ENCODE measurements at places on chromosomes 6 and 20. TPM values are rescaled to one million over a fixed set of nuclear protein-coding genes. Genes with fewer than 3 reads are reported as not detected.
A peak's percentile ranks its signal among the peaks of the same experiment; 100 is the strongest.

GPR63 gene
- 0.37 TPM for total RNA-seq

SLC12A5 gene
- not detected for total RNA-seq

- DNase-seq = no peak
- H3K27me3 ChIP-seq = no peaks in the 10 kb centered on the region
These were observed 26.4 kb downstream of the GDAP1L1 start for GRCh38 chr20:44273231-44274215.

DNA sequence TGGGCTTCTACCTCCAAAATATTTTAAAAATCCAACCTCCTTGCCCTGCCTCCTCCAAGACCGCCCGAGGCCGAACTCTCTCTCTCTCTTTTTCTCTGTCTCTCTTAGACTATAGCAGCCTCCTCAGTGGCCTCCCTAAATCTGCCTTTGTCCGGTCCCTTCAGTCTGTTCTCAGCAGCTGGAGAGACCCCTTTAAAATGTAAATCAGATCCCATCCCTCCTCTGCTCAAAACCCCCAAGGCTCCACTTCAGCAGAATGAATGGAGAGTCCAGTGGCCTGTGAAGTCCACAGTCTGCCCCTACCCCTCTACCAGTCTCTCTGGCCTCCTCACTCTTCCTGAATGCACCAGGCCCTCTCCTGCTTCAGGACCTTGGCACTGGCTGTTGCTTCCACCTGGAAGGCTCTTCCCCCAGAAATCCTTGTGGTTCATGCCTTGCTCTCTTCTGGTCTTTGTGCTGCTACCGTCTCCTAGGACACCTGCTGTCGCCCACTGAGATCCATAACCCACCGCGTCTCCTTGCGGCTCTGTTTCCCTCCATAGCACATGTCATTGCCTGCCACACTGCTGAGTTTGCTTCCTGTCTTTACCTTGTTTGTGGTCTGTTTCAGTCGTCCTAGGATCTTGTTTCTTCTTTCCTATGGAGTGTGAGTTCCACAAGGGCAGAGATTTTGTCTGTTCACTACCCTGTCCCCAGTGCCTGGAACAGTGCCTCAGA, 6.0 kb downstream of the MLN start:
- no peak overlapping the region for H3K4me3 ChIP-seq
- no peaks in the 10 kb centered on the region for H3K36me3 ChIP-seq
- no peak overlapping the region for H3K27ac ChIP-seq
- H3K27me3 ChIP-seq = no peaks in the 10 kb centered on the region
- no peaks in the 10 kb centered on the region for H3K4me1 ChIP-seq

GRCh38 chr6:36840432-36841403, 1.5 kb upstream of the CPNE5 start:
- peak overlapping the region; percentile 64 for H3K4me3 ChIP-seq
- H3K27me3 ChIP-seq = no peaks in the 10 kb centered on the region
- peaks cover 13% of the 10 kb centered on the region for H3K36me3 ChIP-seq
- no peak for DNase-seq

DNA sequence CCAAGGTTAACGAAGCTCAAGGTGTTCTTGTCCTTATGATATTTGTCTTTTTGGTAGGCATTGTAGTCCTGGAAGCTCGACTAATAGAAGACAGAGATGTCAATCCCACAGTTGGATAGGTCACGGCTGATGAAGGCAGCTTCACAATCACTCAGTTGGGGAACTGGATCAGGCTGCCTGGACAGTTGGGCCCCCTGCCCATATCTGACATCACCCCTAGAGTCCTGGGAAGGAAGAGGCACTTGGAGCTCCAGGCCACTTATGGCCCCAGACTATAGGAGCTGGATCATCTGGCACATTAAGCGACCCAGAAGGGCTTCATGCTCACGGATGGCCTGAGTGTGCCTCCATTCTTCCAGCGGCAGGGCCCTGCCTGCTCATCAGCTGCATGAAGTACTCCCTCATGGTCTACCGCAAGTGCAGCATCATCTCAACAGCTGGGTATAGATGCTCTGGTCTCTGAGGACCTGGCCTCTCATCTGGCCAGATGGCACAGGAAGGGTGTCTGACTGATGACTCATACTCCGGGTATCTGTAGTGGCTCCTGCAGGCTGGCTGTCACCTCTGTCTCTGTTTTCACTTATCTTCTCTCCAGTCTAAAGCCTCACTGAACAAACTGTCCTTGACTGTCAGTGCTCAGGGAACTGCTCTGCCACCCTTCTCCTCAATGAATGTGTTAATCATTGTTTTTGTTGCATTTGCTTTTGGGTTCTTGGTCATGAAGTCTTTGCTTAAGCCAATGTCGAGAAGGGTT, 29.2 kb upstream of the SSR1 start:
- H3K27ac ChIP-seq = peak overlapping the region; percentile 73
- H3K4me3 ChIP-seq = no peak overlapping the region
- no peaks in the 10 kb centered on the region for H3K4me1 ChIP-seq
- no peaks in the 10 kb centered on the region for H3K36me3 ChIP-seq
- DNase-seq = no peak

DNA sequence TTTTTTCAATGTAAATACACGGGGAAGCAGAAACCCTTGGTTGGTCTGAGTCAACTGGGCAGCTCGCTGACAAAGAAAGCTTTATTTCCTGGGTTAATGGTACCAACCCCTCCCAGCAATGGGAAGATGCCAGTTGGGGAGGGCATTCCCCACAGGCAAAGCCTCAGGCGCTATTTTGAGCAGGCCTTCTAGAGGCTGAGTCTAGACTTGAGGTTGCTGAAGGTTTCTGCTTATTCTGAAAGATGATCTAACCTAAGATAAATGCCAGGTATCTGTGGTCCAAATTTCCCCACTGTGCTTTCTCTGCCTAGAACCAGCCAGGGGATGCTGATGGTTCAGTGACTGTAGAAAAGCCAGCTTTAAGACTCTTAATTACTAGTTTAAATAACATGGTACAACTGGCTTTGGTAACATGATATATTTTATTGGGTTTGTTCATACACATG, 172.5 kb upstream of the JARID2 start:
- H3K4me1 ChIP-seq = no peaks in the 10 kb centered on the region
- no peaks in the 10 kb centered on the region for H3K36me3 ChIP-seq
- H3K27me3 ChIP-seq = no peaks in the 10 kb centered on the region
- no peak for DNase-seq

- no peak for DNase-seq
- H3K36me3 ChIP-seq = no peaks in the 10 kb centered on the region
- H3K4me1 ChIP-seq = no peaks in the 10 kb centered on the region
These were observed 115.7 kb downstream of the B3GAT2 start for GRCh38 chr6:70841112-70841511.

GRCh38 chr6:100780648-100781047, 100.5 kb downstream of the ASCC3 start:
- no peak overlapping the region for H3K4me3 ChIP-seq
- H3K36me3 ChIP-seq = no peaks in the 10 kb centered on the region
- no peak overlapping the region for H3K27ac ChIP-seq
- DNase-seq = no peak

- no peak for DNase-seq
- no peaks in the 10 kb centered on the region for H3K4me1 ChIP-seq
- no peak overlapping the region for H3K27ac ChIP-seq
These were observed 929.6 kb downstream of the C6orf118 start for GRCh38 chr6:164379795-164380194.

DNA sequence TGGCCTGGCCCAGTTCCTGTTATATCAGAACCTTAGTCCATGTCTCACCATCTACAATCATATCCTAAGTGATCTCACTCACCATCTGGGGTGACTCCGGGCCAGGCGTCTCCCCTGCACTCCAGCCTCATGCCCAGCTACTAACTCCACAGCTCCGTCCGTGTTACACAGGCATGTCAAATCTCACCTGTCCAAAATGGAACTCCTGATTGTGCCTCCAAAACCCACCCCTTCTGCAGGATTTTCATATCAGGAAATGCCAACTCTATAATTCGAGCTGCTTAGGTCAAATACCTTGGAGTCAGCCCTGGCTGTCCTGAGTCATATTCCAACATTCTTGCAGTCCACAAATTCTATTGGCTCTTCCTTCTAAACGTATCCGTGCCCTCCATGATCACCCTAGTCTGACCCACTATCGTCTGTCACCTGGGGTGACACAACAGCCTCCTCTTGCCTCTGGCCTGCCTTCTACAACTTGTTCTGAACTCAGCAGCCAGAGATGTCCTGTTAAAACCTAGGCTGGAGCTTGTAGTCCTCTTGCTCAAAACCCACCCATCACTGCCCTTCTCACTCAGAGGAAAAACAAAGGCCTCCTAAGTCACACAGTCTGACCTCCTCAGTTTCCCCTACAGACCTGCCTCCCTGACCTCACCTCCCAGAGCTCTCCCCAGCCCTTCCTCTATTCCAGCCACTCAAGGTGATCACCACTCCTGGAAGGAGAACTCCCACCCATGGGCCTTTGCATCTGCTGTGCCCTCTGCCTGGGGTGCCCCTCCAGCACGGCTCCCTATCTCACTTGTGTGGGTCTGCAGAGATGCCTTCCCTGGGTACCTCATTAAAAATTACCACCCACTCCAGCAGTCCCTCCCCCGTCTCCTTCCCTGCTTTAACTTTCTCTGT, 85.3 kb upstream of the SIRPA start:
- no peaks in the 10 kb centered on the region for H3K4me1 ChIP-seq
- peak; percentile 50 for DNase-seq
- no peak overlapping the region for H3K27ac ChIP-seq
- no peaks in the 10 kb centered on the region for H3K27me3 ChIP-seq
- no peak overlapping the region for H3K4me3 ChIP-seq
- H3K36me3 ChIP-seq = no peaks in the 10 kb centered on the region

- H3K4me3 ChIP-seq = no peak overlapping the region
- no peak overlapping the region for H3K27ac ChIP-seq
- H3K4me1 ChIP-seq = no peaks in the 10 kb centered on the region
- H3K36me3 ChIP-seq = no peaks in the 10 kb centered on the region
These were observed 180.9 kb downstream of the KIF16B start for GRCh38 chr20:16392346-16392745.

DNA sequence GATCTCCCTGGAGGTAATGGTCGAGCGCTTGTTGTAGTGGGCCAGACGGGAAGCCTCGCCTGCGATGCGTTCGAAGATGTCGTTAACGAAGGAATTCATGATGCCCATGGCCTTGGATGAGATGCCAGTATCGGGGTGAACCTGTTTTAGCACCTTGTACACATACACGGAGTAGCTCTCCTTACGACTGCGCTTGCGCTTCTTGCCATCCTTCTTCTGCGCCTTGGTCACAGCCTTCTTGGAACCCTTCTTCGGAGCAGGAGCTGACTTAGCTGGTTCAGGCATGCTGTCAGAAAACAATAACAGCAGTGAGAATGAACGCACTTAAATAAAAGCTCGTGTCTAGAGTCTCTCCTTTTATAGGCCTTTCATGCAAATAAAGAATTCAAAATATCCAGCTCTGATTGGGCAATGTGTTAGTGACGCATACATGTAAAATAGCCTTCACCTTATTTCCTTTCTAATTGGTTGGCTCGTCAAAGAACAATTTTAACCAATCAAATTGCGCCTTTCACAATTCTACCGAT, 129.2 kb downstream of the HFE start:
- H3K27ac ChIP-seq = peak overlapping the region; percentile 93
- H3K27me3 ChIP-seq = no peaks in the 10 kb centered on the region
- peak overlapping the region; percentile 61 for H3K4me3 ChIP-seq
- DNase-seq = peak; percentile 87
- no peaks in the 10 kb centered on the region for H3K36me3 ChIP-seq
- no peaks in the 10 kb centered on the region for H3K4me1 ChIP-seq

GRCh38 chr6:71482742-71483141, 194.1 kb downstream of the OGFRL1 start:
- no peak for DNase-seq
- H3K4me1 ChIP-seq = no peaks in the 10 kb centered on the region
- H3K27me3 ChIP-seq = no peaks in the 10 kb centered on the region
- H3K36me3 ChIP-seq = no peaks in the 10 kb centered on the region
- H3K27ac ChIP-seq = no peak overlapping the region
- no peak overlapping the region for H3K4me3 ChIP-seq
